Chondrocyte (in vitro differentiated cells): ENCODE measurements at places on chromosomes 3 and 15. TPM values are rescaled to one million over a fixed set of nuclear protein-coding genes. Genes with fewer than 3 reads are reported as not detected.

- peak; percentile 75 for DNase-seq
- H3K4me1 ChIP-seq: peaks cover 14% of the 10 kb centered on the region
- H3K27ac ChIP-seq: no peak overlapping the region
- peak overlapping the region; percentile 56 for H3K4me3 ChIP-seq
- H3K27me3 ChIP-seq: peaks cover 12% of the 10 kb centered on the region
- H3K36me3 ChIP-seq: no peaks in the 10 kb centered on the region
These were observed 995 bp downstream of the ADAMTS17 start for GRCh38 chr15:100340721-100341238.

DNA sequence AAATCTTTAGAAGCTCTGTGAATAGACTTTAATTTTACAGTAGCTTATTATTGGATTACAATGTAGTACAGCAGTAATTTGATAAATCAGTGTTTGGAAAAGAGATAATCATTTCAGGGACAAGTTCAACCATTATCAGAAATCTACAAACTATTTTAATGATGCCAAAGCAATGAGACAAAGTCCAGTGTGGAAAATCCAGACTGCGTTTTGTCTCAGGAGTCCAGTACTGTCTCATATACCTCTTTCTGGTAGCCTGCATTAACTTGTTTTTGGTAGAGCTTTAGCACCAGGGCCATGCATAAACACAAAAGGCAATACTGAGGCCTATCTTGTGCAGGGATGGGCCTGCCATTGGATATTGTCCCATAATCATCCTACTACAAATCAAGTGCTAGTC is 19.7 kb downstream of the ACKR4 start:
- DNase-seq: no peak
- no peaks in the 10 kb centered on the region for H3K4me1 ChIP-seq
- no peak overlapping the region for H3K27ac ChIP-seq

The PCSK6 gene
- 0.40 to 2.0 TPM (median 1.4 TPM) in 3 replicates for total RNA-seq

The OR5K2 gene
- not detected in 3 replicates for total RNA-seq

- no peaks in the 10 kb centered on the region for H3K27me3 ChIP-seq
- no peak for DNase-seq
- H3K4me3 ChIP-seq: no peak overlapping the region
- peaks cover 3% of the 10 kb centered on the region for H3K36me3 ChIP-seq
These were observed 8.9 kb downstream of the LEKR1 start for GRCh38 chr3:156834962-156835535.

The FBXL22 gene
- 2.8 to 3.9 TPM (median 2.9 TPM) in 3 replicates for total RNA-seq

GRCh38 chr3:122694966-122695365 is 14.3 kb downstream of the PARP14 start:
- H3K4me3 ChIP-seq: no peak overlapping the region
- no peak for DNase-seq
- peaks cover 20% of the 10 kb centered on the region for H3K36me3 ChIP-seq
- H3K27me3 ChIP-seq: no peaks in the 10 kb centered on the region

GRCh38 chr3:180189310-180189648 is 152.5 kb upstream of the PEX5L start:
- H3K4me1 ChIP-seq: no peaks in the 10 kb centered on the region
- no peak for DNase-seq
- no peaks in the 10 kb centered on the region for H3K36me3 ChIP-seq
- no peak overlapping the region for H3K4me3 ChIP-seq
- peaks cover 5% of the 10 kb centered on the region for H3K27me3 ChIP-seq
- H3K27ac ChIP-seq: no peak overlapping the region

The TMCO5A gene
- not detected in 3 replicates for total RNA-seq

DNA sequence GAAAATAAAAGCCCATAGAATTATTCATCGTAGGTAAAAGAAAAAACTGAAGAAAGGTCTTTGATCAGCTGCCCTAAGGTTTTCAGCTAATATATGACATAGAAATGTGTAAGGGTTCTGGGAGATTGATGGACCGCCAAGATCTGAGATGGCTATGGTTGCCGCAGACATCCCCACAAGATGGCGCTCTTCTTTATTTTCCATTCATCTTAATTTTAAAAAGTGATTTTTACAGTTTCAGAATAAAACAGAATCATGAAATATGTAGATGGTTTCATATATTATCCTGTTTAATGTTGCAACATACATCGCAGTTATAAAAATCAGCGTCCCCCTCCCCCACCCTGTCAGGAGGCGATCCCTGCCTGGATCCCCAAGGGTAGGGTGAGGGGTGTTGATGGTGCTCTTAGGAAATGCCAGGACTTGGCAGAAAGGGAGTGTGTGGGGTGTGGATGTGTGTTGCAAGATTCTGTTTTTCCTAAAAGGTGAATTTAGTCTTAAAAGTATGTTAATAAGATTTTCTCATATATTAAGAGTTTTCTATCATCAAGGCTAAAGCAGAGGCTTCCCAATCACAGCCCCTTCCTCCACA is 68.8 kb downstream of the ANXA2 start:
- no peak for DNase-seq
- peaks cover 13% of the 10 kb centered on the region for H3K4me1 ChIP-seq
- H3K27ac ChIP-seq: no peak overlapping the region
- no peak overlapping the region for H3K4me3 ChIP-seq

GRCh38 chr3:196638861-196639482 is 522 bp upstream of the NRROS start:
- peak overlapping the region; percentile 58 for H3K4me3 ChIP-seq
- peaks cover 24% of the 10 kb centered on the region for H3K27me3 ChIP-seq
- no peak for DNase-seq
- no peak overlapping the region for H3K27ac ChIP-seq
- peaks cover 5% of the 10 kb centered on the region for H3K4me1 ChIP-seq
- H3K36me3 ChIP-seq: peaks cover 5% of the 10 kb centered on the region

The RPUSD2 gene
- 7.7 to 10.9 TPM (median 10.2 TPM) in 3 replicates for total RNA-seq

GRCh38 chr15:65938604-65939003 is 69.3 kb downstream of the RAB11A start:
- DNase-seq: no peak
- H3K4me3 ChIP-seq: no peak overlapping the region
- H3K4me1 ChIP-seq: peaks cover 22% of the 10 kb centered on the region
- H3K36me3 ChIP-seq: no peaks in the 10 kb centered on the region
- no peak overlapping the region for H3K27ac ChIP-seq
- no peaks in the 10 kb centered on the region for H3K27me3 ChIP-seq

DNA sequence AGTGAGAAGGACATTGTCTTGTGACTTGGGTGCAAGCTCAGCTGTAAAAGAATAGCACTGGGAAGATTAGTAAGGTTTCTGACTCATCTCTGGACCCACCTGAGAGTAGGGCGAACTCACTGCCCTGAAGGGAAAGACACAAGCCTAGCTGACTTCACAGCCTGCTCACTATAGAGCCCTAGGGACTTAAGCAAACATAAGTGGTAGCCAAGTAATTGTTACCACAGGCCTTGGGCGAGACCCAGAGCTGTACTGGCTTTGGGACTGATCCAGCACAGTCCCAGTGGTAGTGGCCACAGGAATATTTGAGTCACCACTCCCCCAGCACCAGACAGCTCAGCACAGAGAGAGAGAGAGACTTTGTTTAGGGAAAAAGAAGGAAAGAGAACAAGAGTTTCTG is 429.9 kb downstream of the TBL1XR1 start:
- H3K4me3 ChIP-seq: no peak overlapping the region
- H3K27ac ChIP-seq: no peak overlapping the region
- H3K27me3 ChIP-seq: no peaks in the 10 kb centered on the region
- H3K4me1 ChIP-seq: peaks cover 13% of the 10 kb centered on the region
- no peak for DNase-seq

- H3K27ac ChIP-seq: peak overlapping the region; percentile 14
- no peak overlapping the region for H3K4me3 ChIP-seq
- H3K27me3 ChIP-seq: no peaks in the 10 kb centered on the region
- DNase-seq: no peak
These were observed 9.8 kb upstream of the PLSCR1 start for GRCh38 chr3:146554151-146554760.
